ENCODE measurements at places on chromosomes 5 and 9.

- no peak for DNase-seq
Observed at GRCh38 chr5:175489693-175490443, 11.5 kb downstream of the SFXN1 start.

DNA sequence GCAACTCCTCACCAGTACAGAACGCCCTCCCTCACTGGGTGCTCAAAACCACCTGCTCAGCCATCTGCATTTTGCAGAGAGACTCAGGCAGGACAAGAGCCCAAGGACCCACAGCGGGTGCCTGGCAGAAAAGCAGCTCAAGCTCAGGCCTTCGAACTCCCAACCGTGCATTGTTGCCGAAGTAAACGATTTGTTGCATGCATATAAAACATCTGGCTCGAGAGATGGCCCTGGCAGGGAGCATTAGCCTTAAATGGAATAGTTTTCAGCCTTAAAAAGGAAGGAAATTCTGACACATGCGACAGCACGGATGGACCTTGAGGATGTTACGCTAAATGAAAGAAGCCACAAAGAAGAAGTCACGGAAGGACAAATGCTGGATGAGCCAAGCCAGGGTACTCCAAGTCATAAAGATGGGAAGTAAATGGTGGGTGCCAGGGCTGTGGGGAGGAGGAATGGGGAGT is 160.4 kb upstream of the PHYKPL start:
- DNase-seq: no peak

GRCh38 chr5:148140846-148141245 is 27.5 kb upstream of the SPINK14 start:
- no peak for DNase-seq

DNA sequence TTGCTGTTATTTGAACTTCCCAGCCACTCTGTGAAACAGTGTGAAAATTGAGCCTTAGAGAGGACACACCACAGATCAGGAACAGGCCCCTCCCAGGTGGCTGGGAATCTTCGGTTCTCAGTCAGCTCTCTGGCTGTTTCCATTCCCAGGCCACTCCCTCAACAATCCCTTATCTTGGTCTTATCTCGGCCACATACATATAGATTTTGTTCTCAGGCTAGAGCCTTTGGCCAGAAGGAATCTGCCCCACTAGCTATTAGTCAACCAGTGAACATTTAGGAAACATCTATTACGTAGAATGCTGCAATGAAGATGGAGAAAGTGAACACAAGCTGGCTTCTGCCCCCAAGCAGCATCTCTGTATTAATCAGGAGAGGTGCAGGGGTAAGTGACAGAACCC is 21.0 kb upstream of the WWC1 start:
- no peak for DNase-seq

- DNase-seq: no peak
Observed at GRCh38 chr5:142976861-142977260, 206.7 kb downstream of the ARHGAP26 start.

GRCh38 chr5:61943713-61944112 is 362.3 kb upstream of the KIF2A start:
- DNase-seq: no peak

GRCh38 chr9:137723783-137724445 is 105.1 kb downstream of the EHMT1 start:
- no peak for DNase-seq

- DNase-seq: no peak
Observed at GRCh38 chr5:153130296-153130695, 360.2 kb upstream of the GRIA1 start.

DNA sequence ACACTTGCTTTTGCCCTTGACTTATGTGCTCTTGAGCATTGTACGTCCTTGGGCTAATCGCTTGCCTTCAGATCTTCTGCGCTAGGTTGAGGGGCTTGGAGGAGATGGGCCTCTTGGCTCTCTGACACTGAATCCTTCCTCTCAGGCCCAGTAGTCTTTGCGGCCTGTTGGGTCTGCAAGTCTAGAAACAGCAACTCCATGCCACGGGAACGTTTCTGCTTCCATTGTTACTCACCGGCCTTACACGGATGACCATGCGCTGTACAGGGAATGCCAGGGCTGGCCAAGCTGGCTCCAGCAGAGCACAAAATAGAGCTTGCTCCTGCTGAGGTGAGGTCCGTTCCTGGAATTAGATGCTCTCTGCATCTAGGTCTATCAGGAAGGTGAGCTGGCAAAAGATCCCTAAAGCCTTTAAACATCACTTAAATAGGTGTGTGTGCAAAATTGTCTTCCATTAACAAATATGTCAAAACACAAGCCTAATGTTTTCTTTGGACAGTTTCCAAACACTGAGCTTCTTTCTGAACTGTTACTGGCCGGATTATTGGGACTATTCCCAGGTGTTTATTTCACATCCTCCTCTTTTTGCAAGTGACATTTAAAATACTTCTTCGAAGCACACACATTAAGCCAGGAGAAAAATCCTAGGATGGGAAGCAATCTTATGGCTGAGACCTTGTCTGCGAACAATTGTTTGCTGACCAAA is 29.7 kb downstream of the DAPK1 start:
- DNase-seq: no peak

GRCh38 chr5:33817301-33817700 is 74.5 kb downstream of the ADAMTS12 start:
- DNase-seq: no peak

Data from nephron progenitor cell (in vitro differentiated cells).